ENCODE measurements at places on chromosomes 3 and 15.

GRCh38 chr3:22779737-22780136, 423.4 kb upstream of the UBE2E2 start:
- no peak for DNase-seq

DNA sequence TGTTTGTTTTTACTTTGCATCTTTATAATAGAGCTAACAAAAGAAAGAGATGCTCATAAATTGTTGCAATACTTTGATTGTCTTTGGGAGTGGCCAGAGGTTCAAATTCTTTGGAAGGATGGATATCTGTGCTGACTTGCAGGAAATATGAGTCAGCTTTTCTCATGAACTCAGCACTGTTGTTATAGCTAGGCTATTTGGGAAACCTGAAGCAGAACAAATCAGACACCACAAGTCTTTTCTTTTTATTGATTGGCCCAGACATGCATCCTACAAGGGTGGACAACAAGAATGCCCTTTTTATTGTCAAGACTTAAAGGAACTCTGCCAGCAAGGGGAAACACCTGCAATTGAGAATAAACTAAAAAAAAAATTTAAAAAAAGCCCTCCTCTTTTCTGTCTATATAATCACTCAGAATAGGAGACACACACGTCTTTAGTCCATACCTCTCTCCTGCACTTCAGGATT, 4.6 kb upstream of the DENND4A start:
- no peak for DNase-seq

DNA sequence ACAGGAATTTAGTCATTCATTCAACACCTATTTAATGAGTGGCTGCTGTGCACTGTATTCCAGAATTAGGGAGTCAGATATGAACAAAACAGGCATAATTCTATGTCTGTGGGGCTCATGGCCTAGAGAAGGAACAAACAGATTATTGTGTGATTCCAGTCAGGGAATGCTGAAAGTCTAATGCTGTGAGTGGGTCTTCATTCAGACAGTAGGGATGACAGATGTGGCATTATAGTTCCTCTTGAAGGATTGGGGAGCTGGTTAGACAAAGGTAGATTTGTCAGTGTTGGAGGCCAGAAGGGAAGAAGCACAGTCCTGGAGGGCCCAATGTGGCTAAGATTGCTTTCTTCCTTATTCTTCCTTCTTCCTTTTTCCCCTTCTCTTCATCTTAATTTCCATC, 226.4 kb upstream of the EIF1B start:
- DNase-seq: no peak

DNA sequence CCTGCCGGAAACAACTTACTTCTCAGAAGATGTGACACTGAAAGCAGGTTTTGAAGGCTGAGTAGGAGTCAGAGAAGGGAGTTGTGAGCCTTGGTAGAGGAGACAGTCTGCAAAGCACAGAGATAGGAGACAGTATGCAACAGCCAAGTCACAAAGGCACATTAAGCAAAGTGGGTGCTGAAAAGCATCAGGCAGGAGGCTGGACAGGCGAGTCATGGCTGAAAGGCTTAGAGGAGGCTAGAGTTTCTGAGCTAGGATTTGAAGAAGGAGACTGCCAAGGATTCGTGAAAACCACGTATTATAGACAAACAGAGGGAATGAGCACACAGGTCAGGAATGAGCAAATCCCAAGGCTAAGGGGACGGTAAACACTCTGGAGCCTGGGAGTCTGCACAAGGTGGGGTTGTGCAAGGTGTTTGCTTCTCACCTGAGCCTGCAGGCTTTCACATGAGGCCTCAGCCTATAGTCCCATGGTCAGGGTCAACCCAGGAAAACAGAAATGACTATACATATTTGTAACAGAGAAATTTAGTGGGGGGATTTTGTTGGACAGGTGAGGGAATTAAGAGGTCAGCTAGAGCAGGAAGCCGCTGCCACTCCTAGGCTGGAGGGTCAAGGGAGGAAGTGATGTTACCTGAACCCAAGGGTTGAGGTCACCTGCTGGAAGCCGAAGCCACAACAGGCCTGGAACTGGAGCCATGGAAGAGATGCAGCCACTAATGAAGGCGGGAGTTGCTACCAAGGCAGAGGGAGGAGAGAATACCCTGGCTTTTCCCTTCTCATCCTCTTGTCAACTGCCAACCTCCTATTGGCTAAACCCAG, 23.1 kb upstream of the TRIM71 start:
- DNase-seq: no peak

GRCh38 chr15:87959080-87959479, 297.5 kb downstream of the NTRK3 start:
- DNase-seq: no peak

- no peak for DNase-seq
These were observed 4.2 kb downstream of the PLCL2 start for GRCh38 chr3:16888785-16889607.

GRCh38 chr3:32449691-32450090, 53.0 kb downstream of the CMTM6 start:
- DNase-seq: no peak

DNA sequence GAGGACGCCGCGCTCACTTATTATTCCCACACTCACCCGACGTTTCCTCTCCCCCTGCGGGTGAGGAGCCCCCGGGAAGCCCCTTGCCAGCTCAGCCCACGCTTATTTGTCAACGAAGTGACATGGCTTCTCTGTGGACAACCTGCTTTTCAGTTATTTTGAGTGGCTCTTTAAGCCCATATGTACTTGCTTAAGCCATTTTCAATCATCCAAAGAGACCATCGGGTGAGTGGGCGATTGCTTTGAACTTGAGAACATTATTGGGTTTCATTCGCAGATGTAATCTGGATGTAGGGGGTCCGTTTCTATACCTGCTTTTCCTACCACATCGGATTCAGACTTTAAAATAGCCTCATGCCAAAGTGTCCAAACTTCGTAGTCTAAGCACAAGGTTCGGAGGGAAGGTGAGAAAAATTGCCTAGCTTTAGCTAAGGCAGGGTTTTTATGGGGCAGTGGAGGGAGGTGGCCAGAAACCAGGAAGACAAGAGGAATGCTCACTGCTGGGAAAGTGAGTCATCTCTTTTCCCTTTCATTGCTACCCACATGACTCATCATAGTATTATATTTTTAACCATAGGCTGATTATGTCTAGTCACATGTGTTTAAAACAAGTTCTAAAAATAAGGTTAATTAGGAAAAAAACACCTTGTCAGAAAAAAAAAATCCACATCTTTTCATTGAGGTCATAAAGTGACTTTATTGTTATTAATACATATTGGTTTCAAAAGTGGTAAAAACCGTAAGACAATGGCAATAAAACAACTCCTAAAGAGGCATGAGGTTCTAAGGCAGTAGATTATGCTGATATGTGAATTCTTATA, 773.1 kb upstream of the NR2F2 start:
- no peak for DNase-seq

GRCh38 chr15:88835646-88836045, 32.4 kb downstream of the ACAN start:
- DNase-seq: no peak

DNA sequence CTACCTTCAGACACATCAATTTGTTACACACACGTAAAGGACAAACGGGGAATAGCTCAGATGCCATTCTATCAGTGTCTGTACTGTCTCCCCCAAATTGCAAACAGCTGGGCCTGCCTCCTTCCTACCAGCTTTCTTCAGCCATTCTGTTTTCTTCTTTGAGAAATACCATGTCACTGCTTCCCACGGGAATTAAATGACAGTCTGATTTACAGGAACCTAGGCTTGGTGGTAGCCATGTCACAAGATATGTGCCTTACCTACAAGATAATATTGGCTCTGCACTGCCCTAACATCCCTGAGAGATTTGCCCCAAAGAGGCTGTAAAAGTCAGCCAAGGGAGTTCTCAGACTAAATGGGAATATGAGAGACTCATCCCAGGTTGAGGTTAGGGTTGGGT, 308.3 kb downstream of the LRTM1 start:
- DNase-seq: no peak

GRCh38 chr3:56702490-56703315, 19.6 kb upstream of the TASOR start:
- no peak for DNase-seq

DNA sequence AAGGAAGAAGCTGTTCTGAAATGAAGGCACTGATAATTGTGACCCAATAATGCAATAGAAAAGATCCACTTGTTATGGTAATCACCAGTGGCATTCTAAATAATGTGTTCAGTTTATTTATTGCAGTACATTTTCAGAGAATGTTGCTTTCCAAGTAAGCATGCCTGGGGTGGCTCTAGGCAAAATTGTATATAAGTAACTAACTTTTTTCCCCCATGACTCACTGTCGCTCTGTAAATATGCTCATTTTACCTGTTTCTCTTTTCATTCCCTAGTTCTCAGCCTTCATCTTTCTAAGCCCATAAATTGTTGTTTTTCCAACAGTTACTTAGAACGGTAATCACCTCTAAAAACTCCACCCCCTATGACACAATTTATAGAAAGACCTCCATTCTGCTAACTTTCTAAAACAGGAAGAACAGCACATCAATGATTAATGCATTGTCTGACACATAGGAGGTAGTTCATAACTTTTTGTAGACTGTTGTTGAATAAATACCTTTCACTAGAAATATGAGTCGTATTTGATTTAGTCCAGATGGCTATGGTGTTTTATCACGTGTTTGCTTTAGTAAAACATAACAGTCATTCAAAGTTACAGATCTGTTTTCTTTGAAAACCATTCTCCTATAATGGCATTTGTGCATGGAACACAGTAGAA, 143.1 kb downstream of the LSAMP start:
- DNase-seq: no peak

DNA sequence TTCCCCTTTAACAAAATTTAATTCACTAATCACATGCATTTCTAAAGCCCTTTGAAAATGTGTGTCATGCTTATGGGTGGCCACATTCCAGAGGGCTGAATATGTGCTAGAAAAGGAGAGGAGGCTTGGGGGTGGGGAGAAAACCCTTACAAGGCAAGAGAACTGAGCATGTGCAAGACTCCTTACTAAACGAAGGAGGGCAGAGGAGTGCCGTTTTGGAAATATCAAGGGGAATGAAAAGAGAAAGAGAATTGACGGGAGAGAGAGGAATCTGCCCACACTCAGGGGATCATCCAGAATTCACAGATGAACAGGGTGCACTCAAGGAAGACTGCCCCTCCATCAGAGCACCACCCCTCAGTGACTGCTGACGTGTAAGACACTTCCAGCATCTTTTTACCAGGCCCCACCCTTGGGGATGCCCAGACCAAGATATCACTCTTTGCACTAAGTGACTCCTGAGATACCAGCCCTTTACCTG, 37.9 kb upstream of the TSC22D2 start:
- DNase-seq: no peak

DNA sequence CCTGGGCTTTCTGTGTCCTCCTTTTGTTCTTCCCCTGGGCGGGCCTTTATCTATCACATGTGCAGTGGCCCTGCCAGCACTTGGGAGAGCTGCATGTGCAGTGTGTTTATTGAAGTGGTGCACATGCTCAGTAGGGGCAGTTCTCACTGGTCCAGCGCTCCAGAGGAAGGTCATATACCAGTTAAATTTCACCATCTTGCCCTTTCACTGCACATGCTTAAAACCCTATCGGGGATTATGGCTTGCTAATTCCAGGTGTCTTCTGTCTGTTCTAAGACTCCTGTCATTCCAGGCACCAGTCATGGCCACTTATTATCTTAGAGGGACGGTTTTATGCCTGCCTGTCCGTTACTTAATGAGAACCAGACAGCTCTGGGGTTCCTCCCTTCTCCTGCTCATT, 52.2 kb downstream of the ROPN1B start:
- no peak for DNase-seq

- DNase-seq: no peak
These were observed 45.2 kb downstream of the RYK start for GRCh38 chr3:134205451-134205850.

- DNase-seq: no peak
These were observed 107.5 kb downstream of the SLC49A4 start for GRCh38 chr3:122902326-122902725.

GRCh38 chr3:132232231-132232792, 84.9 kb upstream of the ACP3 start:
- no peak for DNase-seq

- peak; percentile 31 for DNase-seq
These were observed 26.9 kb upstream of the THRB start for GRCh38 chr3:24521420-24522145.

GRCh38 chr15:77060546-77060945, 10.4 kb downstream of the TSPAN3 start:
- DNase-seq: no peak

DNA sequence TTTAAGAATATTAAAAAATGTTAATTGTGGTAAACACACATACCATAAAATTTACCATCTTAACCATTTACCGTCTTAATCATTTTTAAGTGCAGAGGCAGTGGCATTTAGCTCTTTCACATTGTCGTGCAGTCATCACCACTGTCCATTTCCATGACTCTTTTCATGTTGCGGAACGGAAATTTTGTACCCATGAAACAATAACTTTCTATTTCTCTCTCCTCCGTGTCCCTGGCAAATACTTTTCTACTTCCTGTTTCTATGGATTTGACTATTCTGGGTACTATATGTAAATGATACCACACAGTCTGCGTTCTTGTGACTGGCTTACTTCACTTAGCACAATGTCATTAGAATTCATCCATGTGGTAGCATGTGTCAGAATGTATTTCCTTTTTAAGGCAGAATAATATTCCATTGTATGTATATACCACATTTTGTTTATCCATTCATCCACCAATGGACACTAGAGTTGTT, 27.9 kb downstream of the AKAP13 start:
- no peak for DNase-seq

DNA sequence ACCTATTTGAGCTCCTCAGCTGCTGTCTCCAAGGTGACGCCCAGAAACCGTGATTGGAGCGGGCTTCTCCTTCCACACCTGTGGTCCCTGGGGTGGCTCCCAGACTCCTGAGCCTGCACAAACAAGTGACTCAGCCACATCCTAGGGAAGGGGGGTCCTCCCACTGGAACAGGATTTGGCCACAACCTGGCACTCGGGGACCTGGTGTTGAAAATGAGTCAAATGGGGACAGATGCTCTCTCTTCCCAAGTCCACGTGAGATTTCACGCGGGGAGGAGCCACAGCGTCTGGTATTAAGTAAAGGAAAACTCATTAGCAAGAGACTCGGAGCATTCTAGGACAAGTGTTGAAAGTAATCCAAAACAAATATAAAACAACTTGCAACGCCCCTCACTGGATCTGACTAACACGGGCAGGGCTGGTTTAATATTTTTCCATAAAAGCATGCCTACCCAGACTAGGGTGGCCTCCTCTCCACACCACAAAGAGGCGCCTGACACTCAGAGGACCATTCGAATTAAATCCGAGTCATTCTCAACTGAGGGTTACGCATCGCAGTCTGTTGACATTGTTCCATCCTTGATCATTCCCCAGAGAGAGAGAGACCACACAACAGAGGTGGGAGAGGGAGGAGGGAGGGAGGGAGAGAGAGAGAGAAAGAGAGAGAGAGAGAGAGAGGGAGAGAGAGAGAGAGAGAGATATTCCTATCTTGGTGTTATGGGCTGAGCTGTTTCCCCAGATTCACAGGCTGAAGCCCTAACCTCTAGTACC, 74.4 kb downstream of the MGLL start:
- DNase-seq: no peak

All from hypothalamus (tissue), 51 donors.